A549 treated with ZK216348 at 1 μM for 4 hours (cell line): ENCODE measurements at places on chromosomes 11 and 22. TPM values are rescaled to one million over a fixed set of nuclear protein-coding genes. Genes with fewer than 3 reads are reported as not detected.

OR52E2 gene
- total RNA-seq = not detected in 5 replicates

AQP11 gene
- 0.98 to 2.6 TPM (median 2.1 TPM) in 5 replicates for total RNA-seq

OR2AT4 gene
- total RNA-seq = not detected in 5 replicates

OR52I2 gene
- not detected in 5 replicates for total RNA-seq

OR5M10 gene
- not detected in 5 replicates for total RNA-seq
